ENCODE measurements at places on chromosomes 5 and 9. TPM values are rescaled to one million over a fixed set of nuclear protein-coding genes. Genes with fewer than 3 reads are reported as not detected.

DNA sequence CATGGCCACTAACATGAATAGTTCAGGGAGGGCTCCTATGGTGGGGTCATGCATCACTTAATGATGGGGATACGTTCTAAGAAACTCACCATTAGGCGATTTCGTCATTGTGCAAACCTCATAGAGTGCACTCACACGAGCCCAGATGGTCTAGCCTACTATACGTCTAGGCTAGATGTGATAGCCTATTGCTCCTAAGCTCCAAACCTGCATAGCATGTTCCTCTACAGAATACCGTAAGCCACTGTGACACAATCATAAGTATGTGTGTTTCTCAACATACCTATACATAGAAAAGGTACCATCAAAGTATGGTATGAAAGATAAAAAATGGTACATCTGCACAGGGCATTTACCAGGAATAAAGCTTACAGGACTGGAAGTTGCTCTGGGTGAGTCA, 6.3 kb downstream of the SLIT3 start:
- no peak for DNase-seq

GRCh38 chr9:134987376-134987775, 69.7 kb upstream of the FCN1 start:
- no peak for DNase-seq

The TMEM232 gene
- 1.7 TPM for total RNA-seq

The IL3 gene
- not detected for total RNA-seq

The ZNF354B gene
- total RNA-seq, result 24.7 TPM

The ZNF618 gene
- 9.2 TPM for total RNA-seq

GRCh38 chr5:67809589-67809988, 406.0 kb upstream of the PIK3R1 start:
- DNase-seq, result no peak

GRCh38 chr5:134000696-134001453, 3.9 kb downstream of the VDAC1 start:
- DNase-seq, result no peak

- DNase-seq, result no peak
These were observed 694.5 kb upstream of the RIOK2 start for GRCh38 chr5:97877588-97877987.

DNA sequence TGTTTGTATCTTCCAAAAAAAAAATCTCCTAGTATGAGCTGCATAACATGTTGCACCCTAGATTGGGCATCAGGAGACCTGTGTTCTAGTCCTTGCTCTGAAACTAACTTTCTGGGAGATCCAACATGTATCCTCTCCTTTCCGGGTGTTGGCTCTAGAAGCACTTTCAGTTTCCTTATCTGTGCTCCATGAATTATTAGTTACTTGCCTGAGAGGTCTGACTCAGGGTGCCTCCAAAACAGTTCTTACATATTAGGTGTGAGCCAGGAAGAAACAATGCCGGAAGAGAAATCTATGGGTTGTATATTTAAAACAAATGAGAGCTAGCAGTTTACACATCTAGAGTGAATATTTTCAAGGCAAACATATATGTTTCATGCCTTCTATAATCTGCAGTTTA, 36.7 kb upstream of the SLC36A2 start:
- no peak for DNase-seq

The FBXL17 gene
- total RNA-seq, result 19.0 TPM

The RORB gene
- 3.5 TPM for total RNA-seq

DNA sequence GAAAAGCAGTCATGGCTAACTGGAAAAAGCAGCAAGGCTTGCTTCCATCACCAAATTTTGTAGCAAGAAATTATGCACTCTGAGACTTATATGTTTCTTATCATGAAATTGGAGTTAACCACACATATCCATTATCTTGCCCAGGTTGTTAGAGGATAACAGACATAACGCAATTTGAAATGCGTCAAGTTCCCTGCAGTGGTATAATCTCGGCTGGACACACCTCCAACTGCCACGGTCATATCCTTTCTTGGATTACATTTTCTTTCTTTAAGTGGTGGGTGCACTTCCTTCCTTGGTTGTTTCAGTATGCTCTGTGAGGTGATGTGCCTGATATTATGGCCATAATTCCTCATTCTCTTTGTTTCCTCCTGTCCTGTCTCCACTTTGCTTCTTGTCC, 695.0 kb upstream of the DMAC1 start:
- no peak for DNase-seq

The SOHLH1 gene
- not detected for total RNA-seq

DNA sequence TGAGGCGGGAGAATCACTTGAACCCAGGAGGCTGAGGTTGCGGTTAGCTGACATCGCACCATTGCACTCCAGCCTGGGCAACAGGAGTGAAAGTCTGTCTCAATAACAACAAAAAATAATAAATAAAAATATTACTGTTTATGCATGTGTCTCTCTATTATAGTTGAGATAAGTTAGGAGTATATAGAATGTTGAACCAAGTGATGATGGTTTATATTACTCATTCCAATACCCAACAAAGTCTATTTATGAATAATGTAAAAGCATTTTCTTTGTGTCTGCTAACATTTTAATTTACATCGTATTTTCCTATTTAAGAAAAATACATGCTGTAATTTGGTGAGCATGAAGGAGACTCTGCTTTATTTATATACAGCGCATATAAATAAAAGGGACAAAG, 35.8 kb downstream of the CREBRF start:
- DNase-seq, result no peak

All from tibial nerve (tissue), 4 donors.